B cell (primary cell): ENCODE measurements at places on chromosomes 1 and 21.

- peak; percentile 19 for DNase-seq
These were observed 18.3 kb upstream of the ALPL start for GRCh38 chr1:21490774-21491487.

DNA sequence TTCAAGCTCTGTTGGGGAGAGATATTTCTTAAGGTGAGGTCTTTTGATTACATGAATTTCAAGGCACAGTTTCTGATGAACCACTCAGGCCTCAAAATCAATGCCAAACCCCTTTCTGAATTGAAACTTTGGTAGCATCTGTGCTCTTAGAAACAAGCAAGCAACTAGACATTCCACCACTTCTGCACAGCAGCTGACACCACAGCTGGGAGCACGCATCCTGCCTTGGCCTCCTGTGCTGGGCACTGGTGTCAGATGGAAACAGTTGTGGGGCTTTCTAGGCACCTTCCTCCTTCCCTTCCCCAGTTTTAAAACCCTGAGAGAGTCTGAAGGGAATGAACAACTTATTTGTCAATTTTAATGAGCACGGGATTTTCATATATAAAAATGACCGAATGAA, 360.2 kb downstream of the ADGRL2 start:
- no peak for DNase-seq

DNA sequence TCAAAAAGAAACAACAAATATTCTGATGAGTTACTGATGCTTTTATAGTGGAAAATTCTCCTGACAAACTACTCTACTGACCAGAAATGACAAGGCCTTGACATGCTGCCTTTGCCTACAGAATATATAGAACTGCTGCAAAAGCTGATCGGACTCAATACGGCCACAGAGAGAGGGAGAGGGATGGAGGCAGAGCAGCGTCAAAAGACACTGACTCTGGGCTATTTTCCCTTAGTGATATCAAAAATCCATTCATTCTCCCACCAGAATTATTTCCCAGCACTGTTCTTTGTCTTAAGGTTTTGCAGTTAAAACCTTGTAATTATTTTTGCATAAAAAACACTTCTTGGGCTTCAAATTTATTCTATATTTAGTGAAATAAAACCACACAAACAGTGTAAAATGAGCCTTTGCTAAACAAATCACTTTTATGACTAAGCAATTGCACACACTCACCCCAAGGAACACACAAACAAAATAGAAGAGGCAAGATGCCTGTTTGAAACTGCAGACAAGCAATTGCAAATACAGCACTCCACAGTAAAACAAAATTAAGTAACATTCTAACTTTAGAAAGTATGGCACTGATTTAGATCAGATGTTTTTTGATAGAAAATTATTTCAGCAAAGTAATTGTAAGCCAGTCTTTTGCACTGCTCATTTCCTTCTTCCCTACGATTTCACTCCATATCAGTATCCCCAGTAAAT, 1036.4 kb downstream of the ADGRL2 start:
- DNase-seq = no peak

DNA sequence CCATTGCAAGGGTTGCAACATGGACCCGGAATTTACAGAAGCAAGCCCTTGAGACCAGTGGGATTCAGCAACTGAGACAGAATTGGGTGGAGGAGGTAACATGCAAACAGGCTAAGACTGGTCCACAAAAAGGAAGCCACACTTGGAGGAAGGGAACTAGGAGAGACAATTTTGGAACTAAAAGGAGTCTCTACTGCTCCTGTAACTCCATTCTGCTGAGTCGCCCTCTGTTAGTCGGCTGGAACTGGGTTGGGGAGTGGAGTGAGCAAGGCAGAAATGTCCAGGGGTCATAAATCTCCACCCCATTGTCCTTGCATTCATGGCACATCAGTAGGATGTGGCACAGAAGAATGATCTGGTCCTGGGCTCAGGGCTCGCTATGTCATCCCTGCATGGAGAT, 5.1 kb downstream of the LAMB3 start:
- no peak for DNase-seq

- peak; percentile 39 for DNase-seq
These were observed 540 bp downstream of the ARHGEF2 start for GRCh38 chr1:155977690-155978324.

- DNase-seq = peak; percentile 44
These were observed 1.0 kb upstream of the PIGV start for GRCh38 chr1:26786437-26787380.

- no peak for DNase-seq
These were observed 1.9 kb downstream of the C1orf162 start for GRCh38 chr1:111475701-111476100.

- no peak for DNase-seq
These were observed 39.7 kb upstream of the IFNLR1 start for GRCh38 chr1:24226749-24227148.

DNA sequence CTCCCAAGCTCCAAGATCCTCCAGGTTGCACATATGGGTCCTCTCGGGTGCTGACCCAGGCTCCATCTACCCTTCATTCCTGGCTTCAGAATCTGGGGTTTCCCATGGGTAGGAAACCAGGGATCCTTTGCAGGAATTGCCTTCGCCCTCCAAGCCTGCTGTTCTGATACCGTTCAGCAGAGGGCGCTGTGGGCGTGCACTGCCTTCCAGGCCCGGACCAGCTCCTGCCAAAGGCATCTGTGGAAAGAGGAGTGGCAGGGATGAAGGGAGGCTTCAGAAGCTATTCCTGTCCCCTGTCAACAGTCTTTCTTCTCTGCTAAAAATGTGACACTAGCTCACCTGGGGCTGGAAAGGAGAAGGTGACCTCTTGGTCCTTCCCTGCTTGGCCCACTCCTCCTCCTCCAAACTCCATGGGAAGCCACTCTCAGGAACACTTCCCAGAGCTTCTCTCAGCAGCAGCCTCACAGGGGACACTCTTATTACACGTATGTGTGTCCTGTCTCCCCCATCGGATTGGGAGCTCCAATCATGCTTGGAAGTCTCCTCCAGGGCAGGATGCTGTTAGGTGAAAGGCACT, 71.2 kb downstream of the VWA5B1 start:
- peak; percentile 35 for DNase-seq
